ENCODE measurements at places on chromosomes 2 and 18. TPM values are rescaled to one million over a fixed set of nuclear protein-coding genes. Genes with fewer than 3 reads are reported as not detected.

DNA sequence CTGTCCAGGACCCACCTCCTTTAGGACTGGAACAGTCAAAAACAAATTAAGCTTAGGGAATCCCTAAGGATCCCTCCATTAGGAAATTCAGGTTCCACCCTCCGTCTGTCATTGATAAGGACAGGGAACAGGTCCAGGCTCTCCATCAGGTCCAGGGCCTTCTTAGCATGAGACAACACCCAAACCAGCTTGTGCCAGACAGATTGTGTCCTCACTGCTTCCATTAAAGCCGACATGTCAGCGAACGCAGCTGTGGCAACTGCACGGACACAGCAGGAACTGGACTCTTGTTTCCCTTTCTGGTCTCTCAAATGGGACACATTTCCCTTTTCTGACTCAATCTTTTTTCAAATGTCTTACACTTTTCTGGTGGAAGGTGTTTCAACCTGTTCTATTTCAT lies 81.4 kb downstream of the BCL11A start:
- no peaks in the 10 kb centered on the region for H3K27me3 ChIP-seq
- no peaks in the 10 kb centered on the region for H3K36me3 ChIP-seq
- peak; percentile 54 for DNase-seq
- no peak overlapping the region for H3K27ac ChIP-seq
- H3K4me3 ChIP-seq, result no peak overlapping the region
- no peaks in the 10 kb centered on the region for H3K4me1 ChIP-seq

Gene TCF23
- total RNA-seq, result 1.2 TPM

DNA sequence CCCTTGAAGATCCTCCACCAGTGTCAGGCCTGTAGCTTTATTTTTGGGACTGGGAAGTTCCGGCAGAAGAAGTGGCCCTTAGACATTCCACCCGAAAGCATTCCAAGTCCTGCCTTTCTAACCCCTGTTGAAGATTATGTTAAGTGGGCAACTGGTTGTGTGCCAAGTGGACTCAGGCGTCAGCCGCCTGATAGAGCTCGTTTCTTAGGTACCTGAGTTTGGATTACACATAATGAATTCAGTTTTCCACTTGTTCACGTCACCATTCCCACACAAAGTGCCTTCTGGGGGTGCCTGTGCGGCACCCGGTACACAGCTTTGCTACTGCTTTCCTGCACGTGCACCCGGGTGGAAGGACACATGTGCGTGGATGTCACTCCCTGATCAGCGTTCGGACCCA lies 156.5 kb downstream of the PTGR3 start:
- peak; percentile 71 for DNase-seq
- no peak overlapping the region for H3K4me3 ChIP-seq
- no peaks in the 10 kb centered on the region for H3K36me3 ChIP-seq
- no peaks in the 10 kb centered on the region for H3K4me1 ChIP-seq
- no peaks in the 10 kb centered on the region for H3K27me3 ChIP-seq

GRCh38 chr2:98515250-98515991 lies 70.8 kb downstream of the INPP4A start:
- no peak overlapping the region for H3K27ac ChIP-seq
- H3K4me3 ChIP-seq, result no peak overlapping the region
- peaks cover 12% of the 10 kb centered on the region for H3K36me3 ChIP-seq
- peaks cover 21% of the 10 kb centered on the region for H3K4me1 ChIP-seq
- H3K27me3 ChIP-seq, result no peaks in the 10 kb centered on the region

Gene REEP1
- total RNA-seq, result 6.9 TPM

DNA sequence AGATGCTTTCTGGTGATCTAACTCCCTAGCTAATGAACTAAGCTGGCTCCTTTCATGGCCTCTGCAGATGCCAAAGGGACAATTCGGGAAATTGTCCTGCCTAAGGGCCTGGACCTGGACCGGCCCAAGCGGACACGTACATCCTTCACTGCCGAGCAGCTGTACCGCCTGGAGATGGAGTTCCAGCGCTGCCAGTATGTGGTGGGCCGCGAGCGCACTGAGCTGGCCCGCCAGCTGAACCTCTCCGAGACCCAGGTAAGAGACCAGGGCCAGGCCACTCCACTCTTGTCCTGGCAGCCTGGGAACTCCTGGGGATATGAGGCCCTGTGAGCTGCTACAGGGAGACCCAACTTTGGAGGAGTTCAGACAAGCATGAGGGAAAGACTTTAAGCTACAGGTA lies 14.7 kb upstream of the ATP6V1B1 start:
- no peak overlapping the region for H3K4me3 ChIP-seq
- no peak overlapping the region for H3K27ac ChIP-seq
- DNase-seq, result no peak

Gene RIT2
- total RNA-seq, result not detected

GRCh38 chr2:186726938-186727337 lies 33.1 kb downstream of the FAM171B start:
- H3K27ac ChIP-seq, result no peak overlapping the region
- H3K4me3 ChIP-seq, result no peak overlapping the region
- H3K4me1 ChIP-seq, result no peaks in the 10 kb centered on the region
- no peaks in the 10 kb centered on the region for H3K27me3 ChIP-seq
- DNase-seq, result no peak
- H3K36me3 ChIP-seq, result no peaks in the 10 kb centered on the region

Gene FOXD4L1
- total RNA-seq, result 0.62 TPM

GRCh38 chr2:165627470-165627869 lies 158.0 kb downstream of the CSRNP3 start:
- no peak for DNase-seq
- H3K27ac ChIP-seq, result no peak overlapping the region
- no peak overlapping the region for H3K4me3 ChIP-seq
- no peaks in the 10 kb centered on the region for H3K27me3 ChIP-seq

Gene PXDN
- 36.3 TPM for total RNA-seq

GRCh38 chr18:11025671-11026070 lies 123.7 kb downstream of the PIEZO2 start:
- H3K27ac ChIP-seq, result no peak overlapping the region
- H3K27me3 ChIP-seq, result no peaks in the 10 kb centered on the region
- no peaks in the 10 kb centered on the region for H3K36me3 ChIP-seq
- H3K4me1 ChIP-seq, result no peaks in the 10 kb centered on the region

Gene ZBTB7C
- 15.0 TPM for total RNA-seq

Gene CCBE1
- 14.0 TPM for total RNA-seq

Gene MAL
- total RNA-seq, result 13.4 TPM

DNA sequence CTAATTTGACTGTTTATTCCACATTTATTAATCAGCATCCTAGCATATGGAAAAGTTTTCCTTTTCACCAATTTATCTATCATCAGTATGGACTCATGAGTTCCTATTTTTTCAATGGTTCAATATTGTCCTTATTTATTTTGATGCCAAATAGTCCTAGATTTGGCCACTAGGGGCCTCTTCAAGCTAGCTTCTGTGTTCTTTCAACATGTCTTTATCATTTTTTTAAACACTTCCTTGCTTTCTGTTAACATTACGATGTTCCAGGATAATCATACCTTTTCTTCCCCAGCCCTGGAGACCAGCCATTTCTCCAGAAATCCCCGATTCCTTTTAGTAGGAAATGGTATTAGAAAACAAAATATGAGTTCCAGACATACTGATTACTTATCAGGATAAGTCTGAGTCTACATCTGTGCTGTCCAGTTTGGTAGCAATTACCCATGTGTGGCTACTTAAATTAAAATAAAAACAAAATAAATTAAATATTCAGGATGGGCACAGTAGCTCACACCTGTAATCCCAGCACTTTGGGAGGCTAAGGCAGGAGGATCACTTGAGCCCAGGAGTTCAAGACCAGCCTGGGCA lies 70.6 kb downstream of the RPE start:
- no peaks in the 10 kb centered on the region for H3K27me3 ChIP-seq
- H3K27ac ChIP-seq, result no peak overlapping the region
- no peaks in the 10 kb centered on the region for H3K36me3 ChIP-seq
